ENCODE measurements at places on chromosomes 11 and 22.

DNA sequence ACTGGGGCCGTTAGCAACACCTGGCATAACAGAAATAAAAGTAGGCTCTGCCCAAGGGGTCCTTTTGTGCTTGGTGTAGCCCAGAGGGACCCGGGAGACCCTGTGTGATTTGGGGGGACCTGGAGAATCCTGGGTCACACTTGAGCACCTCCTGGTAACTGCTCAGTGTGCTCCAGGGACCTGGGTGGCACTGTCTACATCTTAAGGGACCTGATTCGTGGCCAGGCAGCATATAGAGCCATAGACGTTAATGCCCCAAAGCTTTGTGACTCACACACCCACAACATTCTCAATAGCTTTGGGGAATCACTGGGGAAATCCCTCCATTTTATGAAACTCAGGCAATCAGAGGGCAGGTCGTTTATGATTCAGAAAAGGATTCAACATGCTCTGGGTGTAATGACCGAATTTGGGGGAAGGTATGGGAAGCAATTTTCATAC, 3.6 kb upstream of the IGF2 start:
- no peak for DNase-seq

DNA sequence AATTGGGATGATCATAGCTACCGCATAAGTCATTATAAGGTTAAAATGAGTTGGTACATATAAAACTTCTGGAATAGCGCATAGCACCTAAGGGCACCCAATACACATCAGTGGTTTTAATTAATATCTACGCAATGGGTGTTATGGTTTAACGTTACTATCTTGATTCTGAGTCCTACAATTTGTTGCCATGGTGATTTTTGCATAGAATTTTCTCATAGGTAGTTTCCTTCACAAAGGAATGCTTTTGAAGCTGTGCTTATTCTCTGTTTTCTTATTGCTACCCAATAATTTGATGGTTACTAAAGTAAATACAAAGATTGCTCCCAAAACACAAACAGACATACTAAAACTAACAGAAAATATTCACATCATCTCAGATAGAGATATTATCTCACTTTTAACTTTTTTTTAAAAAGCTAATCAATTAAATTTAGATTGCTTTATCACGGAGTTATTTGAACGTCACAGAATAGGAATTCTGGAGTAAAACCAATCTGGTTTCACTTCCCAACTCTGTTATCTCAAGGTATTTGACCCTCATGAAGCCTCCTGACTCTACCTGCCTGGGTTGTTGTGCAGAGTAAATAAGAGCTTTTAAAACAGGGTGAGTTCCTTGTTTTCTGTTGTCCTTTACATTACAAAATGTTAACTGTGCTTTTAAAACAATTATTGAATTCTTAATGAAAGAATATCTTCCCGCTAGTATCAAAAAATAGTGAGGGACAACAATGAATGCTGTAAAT, 635.5 kb upstream of the CCDC90B start:
- DNase-seq, result no peak

GRCh38 chr22:50102946-50103345, 13.1 kb downstream of the MOV10L1 start:
- no peak for DNase-seq

DNA sequence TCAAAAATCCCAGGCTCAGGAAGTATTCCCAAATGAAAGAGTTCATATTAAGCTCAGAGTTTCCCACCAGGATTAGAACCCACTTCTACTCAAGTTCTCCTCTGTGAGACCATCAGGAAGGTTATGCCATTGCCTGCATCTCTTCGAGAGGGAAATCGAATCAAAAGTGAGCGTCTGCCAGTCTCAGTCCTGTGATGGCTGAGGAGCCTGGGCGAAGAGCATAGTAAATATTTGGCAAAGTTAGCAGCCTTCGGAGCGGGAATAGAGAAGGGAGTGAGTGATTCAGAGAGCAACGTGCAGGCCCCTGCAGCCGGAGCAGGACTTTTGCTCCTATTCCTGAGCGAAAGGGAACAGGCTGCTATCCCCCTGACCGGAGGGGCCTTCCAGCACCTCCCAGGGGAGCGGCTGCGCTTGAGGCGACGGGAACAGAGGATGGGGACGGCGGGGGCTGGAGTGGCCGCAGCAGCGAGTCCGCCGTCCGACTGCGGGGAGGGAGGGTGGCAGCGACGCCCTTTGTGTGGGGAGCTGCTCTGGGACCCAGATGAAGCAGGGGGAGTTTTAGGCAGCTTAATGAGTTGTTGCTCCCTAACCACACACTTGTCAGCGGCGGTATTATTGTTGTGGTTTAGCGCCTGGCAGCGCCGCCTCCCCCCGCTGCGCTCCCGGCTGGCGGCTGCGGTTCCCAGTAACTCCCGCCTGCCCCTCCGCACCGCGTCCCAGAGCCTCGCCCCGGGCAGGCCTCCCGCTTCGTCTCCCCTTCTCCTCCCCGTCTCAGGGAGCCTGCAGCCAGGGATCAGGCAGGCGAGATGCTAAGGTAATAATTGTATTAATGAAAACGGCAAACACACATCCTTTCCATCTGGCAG, 21.7 kb upstream of the NRGN start:
- DNase-seq, result no peak

DNA sequence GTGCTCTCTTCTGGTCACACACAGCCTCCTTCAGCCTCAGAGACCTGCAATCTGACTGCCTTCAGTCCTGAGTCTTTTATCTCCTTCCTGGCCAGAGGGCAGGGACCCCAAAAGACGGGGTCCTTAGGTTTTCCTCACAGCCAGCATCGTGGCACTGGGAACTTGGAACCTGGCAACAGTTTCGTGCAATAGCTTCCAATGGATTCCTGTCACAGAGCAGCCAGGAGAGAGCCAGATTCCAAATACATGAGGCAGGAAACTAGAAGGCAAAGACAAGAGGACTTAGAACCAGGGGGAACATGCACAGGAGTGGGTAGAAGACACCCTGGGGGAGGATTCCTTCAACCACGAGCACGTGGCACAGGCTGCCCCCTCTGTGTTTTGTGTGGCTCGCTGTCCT, 48.6 kb downstream of the C11orf91 start:
- no peak for DNase-seq

DNA sequence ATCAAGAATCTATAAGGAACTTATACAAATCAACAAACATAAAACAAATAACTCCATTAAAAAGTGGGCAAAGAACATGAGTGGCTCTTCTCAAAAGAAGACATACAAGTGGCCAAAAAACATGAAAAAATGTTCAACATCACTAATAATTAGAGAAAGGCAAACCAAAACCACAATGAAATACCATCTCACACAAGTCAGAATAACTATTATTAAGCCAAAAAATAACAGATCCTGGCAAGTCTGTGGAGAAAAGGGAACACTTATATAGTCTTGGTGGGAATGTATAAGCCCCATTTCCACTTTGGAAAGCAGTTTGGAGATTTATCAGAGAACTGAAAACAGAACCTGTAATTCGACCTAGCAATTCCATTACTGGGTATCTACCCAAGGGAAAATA, 921.0 kb downstream of the KCNA4 start:
- no peak for DNase-seq

- DNase-seq, result no peak
These were observed 49.8 kb downstream of the PACSIN2 start for GRCh38 chr22:42964994-42965699.

DNA sequence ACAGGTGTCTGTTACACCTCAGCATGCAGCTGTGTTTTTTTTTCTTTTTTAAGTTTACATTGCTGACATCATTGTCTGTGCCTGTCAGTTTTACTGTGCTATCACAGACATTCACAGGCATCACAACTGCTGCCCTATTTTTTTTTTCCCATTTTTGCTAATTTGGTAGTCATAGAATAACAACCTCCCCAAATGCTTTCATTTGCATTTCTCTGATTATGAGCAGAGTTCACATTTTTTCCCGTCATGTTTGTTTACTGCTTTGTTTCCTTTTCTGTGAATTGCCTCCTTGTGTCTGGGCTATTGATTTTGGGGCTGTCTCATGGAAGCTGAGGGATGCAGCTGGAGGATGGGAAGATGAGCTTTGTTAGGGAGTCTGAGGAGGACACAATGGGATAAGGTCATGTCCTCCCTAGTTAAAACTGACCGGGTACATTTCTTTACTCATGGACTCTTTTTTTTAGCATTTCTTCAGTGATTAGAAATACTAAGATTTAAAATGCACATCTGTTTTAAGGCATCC, 155.1 kb downstream of the LDLRAD3 start:
- DNase-seq, result no peak

Data from AG04449 (cell line).